Stimulated activated CD8-positive, alpha-beta memory T cell treated with anti-CD3 and anti-CD28 coated beads, Interleukin-4, amount 100 ng/mL, for 24 hours (primary cell): ENCODE measurements at places on chromosomes 1 and 21.
A peak's percentile ranks its signal among the peaks of the same experiment; 100 is the strongest.

GRCh38 chr21:30479259-30479658, 908 bp downstream of the KRTAP19-1 start:
- no peak for DNase-seq

DNA sequence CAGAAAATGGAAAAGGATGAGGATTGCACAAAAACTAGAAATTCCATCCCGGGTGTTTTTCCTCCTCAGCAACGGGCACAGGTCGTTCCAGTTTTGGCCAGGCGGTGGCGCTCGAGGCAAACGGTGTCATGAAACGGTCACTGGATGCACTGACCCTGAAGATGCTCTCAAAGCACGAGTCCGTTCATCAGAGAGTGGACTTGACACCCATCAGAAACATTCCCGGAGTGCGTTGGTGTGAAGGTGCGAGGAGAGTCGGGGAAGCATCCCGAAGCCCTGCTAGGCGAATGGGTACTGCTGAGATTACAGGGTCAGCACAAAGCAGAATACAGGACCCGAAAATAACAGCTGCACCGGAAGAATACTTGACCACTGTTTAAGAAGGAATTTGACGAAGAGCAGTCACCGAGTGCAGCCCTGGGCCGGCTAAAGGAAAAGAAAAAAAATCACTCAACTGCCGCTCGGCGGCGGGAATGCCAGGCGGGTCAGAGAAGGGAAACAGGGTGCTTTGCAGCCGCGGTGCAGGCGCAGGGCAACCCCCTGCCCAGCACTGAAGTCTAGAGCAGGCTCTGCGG, 71.7 kb upstream of the ETS2 start:
- peak; percentile 69 for DNase-seq

DNA sequence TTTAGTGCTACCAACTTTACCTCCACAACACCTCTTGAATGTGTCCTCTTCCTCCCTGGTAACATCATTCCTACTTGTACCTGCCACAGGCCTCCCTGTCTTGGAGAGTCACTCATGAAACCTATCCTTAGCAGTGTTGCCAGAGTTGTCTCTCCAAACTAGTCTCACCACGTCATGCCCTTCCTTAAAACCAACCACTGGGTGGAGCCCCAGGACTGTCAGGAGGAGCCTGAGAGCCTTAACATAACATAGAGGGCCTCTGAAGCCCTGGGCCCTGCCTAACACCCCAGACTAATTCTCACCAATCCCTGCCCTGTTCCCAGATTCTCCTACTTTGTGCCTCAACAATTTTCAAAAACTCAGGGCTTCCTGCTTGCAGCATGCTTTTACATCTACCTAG, 65.3 kb downstream of the ZNF697 start:
- DNase-seq = no peak

DNA sequence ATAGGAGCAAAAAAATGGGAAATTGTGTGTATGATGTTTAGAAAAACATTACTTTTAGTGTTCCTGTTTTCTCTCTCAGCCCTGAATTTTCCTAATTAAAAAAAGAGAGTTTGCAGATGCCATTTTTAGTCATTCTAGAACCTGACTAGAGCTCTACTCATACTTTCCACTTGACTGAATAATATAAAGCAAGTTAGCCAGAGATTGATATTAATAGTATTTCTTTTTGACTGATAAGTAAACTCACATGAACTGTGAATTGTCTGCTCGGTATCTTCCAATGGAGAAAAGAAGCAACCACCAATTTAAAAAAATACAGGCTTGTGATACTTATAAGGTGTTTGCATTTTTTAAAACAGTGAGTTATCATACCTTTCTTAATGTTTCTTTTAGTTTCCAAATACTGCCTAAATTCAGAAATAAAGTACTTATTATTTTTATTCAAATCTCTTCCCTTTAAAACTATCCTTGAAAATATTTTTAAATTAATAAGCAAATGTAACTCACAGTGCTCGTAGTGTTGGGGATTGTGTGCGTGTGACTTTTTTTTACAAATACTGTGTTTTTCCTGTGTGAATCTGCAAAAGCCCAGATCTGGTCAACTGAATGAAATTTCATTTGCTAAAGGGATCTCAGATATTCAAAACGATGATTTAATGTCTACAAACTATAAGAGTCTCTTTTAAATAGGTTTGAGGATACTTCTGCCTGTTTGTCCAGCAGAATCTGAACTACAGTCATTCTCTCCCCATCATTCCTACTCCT, 9.8 kb downstream of the RAP1A start:
- no peak for DNase-seq

GRCh38 chr1:59688976-59689375, 125.8 kb upstream of the HOOK1 start:
- DNase-seq = no peak

- no peak for DNase-seq
These were observed 14.7 kb downstream of the OVGP1 start for GRCh38 chr1:111412839-111413238.

- DNase-seq = no peak
These were observed 33.4 kb downstream of the NUCKS1 start for GRCh38 chr1:205716371-205717132.

DNA sequence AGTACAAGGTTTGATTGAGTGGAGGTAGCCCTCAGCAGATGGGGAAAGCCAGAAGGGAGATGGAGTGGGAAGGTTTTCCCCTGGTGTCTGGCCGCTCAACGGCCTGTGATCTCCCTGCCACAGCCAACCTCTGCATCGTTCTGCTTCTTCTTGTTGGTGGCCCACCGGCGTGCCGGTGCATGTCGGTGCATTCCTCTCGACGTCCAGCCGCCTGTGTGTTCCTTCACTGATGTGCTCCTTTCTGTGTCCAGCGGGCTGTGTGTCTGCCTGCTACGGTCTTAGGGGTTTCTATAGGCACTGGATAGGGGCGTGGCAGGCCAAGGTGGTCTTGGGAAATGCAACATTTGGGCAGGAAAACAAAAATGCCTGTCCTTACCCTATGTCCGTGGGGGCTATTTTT, 101.0 kb downstream of the XPR1 start:
- DNase-seq = no peak

GRCh38 chr1:26848941-26849774, 13.8 kb upstream of the SFN start:
- DNase-seq = no peak

DNA sequence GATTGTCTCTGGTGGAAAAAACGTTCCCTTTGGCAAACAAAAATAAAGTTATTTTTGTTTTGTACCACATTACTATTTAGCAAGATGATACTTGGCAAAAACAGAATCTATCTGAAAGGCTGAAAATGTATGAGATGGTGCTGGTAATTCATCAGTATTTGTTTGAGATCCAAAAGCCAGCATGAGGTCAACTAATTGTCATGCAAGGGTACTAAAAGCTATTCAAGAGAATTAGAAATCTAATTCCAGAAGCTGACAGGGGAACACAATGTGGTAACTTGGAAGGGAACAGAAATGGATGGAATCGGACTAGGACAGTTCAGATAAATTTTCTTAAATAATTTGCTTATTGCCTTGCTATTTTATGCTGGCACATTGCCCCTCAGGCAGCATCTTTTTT, 263.8 kb downstream of the KCNT2 start:
- no peak for DNase-seq

- DNase-seq = no peak
These were observed 81.3 kb downstream of the SYF2 start for GRCh38 chr1:25150985-25151495.

DNA sequence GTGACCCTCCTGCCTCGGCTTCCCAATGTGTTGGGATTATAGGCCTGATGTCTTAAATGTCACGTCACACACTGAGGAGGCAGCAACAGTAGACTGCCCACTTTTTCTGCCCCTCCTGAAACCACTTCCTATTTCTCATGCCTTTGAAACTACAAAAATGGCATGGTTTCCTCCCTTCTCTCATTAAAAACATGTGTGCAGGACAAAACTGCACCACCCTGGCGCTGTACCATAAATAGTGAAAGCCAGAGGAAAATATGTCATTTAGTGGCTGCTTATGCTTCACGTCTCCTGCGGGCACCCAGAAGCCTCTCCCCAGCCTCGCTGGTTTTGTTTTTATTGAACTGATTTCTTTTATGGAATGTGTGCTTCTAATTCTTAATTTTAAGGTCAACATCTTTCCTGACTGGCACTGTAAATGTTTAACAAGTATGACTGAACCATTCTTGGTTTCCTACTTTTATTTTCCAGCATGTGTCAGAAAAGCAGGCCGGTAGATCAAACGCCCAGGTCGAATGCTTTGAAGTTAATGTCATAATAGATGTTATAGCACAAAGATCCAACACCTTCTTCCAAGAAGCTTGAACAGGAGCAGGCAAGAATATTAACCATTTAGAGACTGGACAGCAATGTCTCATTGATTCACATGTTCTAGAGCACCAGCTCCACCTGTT, 59.6 kb upstream of the C1orf87 start:
- DNase-seq = no peak

DNA sequence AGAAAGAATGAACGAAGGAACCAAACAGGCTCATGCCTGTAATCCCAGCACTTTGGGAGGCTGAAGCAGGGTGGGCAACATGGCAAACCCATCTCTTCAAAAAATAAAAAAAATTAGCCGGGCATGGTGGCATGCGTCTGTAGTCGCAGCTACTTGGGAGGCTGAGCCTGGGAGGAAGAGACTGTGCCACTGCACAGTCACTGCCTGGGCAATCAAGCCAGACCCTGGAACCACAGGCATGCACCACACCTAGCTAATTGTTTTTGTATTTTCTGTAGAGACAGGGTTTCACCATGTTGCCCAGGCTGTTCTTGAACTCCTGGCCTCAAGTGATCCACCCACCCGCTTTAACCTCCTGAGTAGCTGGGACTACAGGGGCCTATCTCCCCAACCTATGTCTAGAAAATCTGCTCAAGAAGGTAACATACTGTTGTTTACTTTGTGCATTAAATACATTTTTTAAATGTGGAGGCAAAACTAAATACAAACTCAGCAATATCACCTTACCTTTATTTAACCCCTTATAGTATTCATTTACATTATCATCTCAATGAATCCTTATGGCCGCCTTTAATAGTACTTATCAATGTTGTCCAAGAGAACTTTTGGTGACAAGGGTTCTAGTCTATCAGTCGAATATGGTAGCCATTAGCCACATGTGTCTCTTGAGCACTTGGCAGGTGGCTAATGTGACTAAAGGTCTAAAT, 2.7 kb downstream of the KHDC4 start:
- no peak for DNase-seq

- no peak for DNase-seq
These were observed 24.9 kb downstream of the HMCN1 start for GRCh38 chr1:185759061-185759460.

- peak; percentile 41 for DNase-seq
These were observed 28.4 kb downstream of the JUN start for GRCh38 chr1:58755468-58755872.

GRCh38 chr1:10738061-10739058, 58.1 kb downstream of the CASZ1 start:
- no peak for DNase-seq

DNA sequence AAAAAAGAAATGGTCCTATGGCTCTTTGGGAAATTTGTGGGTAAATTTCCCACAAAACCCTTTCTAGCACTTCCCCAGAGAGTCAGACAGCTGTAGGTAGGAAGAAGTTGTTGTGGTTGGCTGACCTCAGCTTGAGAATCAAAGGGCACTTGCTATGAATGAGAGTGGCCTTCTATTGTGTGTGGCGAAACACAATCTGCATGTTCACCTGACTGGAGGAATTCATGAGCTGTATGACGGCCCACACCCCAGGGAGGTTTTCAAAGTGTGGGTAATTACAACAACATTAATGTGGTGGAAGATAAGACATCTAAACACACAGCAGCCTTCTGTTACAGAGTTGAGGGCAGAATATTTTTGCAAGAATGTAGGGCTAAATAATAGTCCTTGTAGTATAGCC, 38.8 kb downstream of the NGF start:
- DNase-seq = no peak

DNA sequence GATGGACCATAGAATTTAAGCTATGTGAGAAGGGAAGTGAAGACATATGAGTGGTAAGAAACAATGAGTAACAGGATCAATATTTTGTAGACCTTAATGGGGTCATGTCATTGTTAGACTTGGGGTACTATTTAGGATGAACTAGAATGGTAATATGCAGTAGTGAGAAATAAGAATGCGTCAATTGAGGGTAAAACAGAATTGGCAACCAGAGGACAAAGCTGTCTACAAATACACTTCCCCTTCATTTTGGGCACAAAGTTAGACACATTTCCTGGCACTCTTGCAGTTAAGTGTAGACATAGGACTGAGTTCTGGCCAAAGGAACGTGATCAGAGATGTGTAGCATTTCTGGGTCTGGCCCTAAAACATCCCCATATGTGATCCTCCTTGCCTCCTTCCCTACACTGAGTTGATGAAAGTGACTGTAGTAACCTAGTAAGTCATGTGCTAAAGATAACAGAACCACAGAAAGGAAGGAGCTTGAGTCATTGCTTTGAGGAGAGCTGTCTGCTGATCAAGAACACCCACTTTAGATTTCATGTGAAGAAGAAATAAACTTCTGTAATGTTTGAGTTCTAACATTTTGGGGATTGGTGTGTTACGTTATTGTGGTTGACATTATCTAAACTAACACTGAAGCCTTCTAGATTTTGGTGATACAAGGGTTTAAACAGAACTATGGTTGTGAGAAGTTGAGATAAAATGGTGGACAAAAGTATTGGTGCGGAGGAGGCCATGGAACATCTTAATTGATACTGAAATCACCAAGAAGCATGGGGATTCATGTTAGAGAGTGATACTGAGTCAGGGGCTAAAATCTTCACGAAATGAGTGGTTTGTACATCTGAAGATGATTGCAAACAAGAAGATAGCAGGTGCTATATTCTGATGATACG, 41.7 kb downstream of the CD55 start:
- no peak for DNase-seq

DNA sequence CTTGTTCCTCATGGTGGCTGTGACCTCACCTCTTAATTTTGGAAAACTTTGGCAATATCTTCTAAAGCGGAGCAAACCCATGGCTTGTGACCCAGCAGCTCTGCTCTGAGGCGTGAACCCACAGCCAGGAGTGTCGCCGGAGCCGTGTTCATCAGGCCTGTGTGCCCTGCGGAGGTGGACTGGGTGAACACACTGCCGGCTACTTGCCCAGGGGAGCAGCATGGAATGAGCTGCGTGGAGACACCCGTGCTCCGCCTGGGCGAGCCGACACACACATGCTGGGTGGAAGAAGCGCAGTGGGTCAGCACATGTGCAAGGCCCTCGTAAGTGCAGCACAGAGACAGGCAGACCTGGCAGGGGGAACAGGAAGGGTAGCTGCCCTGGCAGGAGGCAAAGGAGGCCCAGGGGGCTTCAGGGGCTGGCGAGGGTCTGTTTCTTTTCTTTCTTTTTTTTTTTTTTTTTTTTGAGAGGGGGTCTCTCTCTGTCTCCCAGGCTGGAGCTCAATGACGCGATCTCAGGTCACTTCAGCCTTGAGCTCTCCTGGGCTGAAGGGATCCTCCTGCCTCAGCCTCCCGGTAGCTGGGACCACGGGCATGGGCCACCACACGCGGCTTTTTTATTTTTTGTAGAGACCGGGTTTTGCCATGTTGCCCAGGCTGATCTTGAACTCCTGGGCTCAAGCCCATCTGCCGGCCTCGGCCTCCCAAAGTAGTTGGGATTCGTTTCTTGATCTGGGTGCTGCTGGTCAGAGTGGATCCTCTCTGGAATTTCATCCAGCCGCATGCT, 41.8 kb downstream of the AGPAT3 start:
- DNase-seq = no peak

GRCh38 chr1:16998589-16998988, 13.1 kb downstream of the ATP13A2 start:
- DNase-seq = no peak
